ENCODE measurements at places on chromosomes 5 and 9.
A peak's percentile ranks its signal among the peaks of the same experiment; 100 is the strongest.

- DNase-seq: no peak
Measured at GRCh38 chr5:134467231-134467630, 55.5 kb upstream of the CDKN2AIPNL start.

DNA sequence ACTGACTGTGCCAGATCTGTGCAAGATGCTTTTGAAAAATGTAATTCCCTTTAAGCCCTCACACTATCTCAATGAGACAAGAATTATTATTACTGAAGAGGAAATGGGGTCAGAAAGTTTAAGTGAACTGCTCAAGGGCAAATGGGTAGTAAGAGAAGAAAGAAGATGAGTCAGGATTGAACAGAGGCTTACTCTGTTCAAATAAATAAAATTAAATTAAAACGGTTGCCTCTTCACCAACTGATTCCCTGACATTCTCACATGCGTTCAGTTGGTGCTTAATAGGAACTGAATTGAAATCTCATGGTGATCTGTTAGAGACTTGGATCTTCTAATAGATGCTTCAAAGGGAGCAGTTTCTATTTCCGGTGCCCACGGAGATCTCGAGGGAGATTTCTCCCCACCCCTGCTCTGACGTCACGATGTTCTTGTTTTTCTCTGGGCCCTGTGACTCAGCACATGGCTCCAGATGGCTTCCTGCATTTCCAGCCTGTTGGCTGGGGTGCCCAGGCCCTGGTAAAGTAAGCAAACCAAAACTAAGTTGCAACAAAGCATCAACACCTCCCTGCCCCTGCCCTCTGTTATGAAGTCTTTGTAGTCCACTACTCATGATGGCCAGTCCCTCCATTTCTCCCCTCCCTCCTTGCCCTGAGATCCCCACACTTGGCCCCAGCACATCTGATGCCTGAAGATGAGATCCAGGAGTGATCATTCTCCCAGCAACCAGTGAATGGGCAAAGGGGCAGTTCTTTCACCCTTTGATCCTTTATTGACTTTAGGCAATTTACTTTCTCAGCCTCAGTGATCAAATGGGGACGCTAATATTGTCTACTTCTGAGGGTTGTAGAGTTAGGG lies 106.1 kb upstream of the CPEB4 start:
- peak; percentile 46 for DNase-seq

DNA sequence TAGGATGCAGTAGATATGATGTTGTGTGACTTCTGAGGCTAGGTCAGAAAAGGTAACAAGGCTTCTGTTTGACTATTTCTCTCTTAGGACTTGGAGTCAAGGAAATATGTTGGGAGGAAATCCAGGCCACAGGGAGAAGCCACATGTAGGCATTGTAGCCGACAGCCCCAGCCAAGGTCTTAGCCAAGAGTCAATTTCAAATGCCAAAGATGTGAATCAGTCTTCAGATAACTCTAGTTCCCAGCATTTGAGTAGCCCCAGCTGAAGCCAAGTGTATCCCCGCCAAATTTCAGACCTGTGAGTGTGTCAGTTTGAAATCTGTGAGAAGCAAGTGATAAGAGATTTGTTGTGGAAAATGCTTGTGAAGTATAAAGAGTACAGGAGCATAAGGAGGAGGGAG lies 38.1 kb upstream of the ISL1 start:
- no peak for DNase-seq

GRCh38 chr5:125551797-125552196 lies 805.4 kb upstream of the ZNF608 start:
- DNase-seq: no peak

- DNase-seq: no peak
Measured at GRCh38 chr5:162641142-162641813, 573.7 kb downstream of the GABRG2 start.

- DNase-seq: no peak
Measured at GRCh38 chr9:95729669-95730368, 145.7 kb upstream of the ERCC6L2 start.

DNA sequence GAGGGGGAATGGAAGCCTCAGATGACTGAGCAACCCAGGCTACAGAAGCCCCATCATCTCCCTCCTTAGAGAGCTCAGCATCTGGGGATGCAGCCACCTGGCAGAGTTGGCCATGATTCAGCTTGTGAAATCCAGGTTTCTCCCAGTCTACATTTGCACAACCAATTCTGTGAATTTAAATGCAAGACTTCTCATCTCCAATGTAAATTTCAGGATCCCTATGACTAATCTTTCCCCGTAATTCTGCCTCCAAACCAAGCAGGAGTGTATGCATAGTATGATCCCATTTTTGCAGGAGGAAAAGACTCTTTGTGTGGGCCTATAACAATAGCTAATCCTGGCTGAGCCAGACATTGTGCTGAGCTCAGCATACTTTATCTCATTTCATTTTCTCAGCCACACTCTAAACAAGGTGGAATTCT lies 59.6 kb upstream of the IL17B start:
- DNase-seq: no peak
